ENCODE measurements at places on chromosomes 2 and 18. TPM values are rescaled to one million over a fixed set of nuclear protein-coding genes. Genes with fewer than 3 reads are reported as not detected.

GRCh38 chr18:55275039-55275901 lies 312.7 kb downstream of the TCF4 start:
- peak; percentile 52 for DNase-seq

GRCh38 chr18:74414953-74415515 lies 42.1 kb downstream of the DIPK1C start:
- no peak for DNase-seq

- DNase-seq: no peak
Observed at GRCh38 chr18:32025744-32026143, 7.1 kb downstream of the RNF125 start.

DNA sequence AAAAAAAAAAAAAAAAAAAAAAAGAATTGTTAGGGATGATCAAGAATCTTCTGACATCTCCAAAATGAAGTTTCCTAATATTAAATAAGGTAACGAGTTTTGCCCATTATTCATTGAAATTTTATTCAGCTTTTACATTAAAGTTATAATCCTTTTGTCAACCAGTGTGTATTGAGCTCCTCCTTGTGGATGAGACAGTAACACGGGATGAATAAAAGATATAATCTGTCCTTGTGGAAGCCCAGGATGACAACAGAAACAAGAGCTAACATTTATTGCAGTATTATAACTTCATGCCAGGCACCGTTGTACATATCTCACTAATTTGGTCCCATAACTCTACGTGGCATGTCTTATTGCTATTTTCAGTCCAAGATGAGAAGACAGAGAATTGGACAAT lies 33.4 kb upstream of the SERPINB7 start:
- DNase-seq: no peak

GRCh38 chr2:111923276-111923804 lies 24.9 kb downstream of the MERTK start:
- no peak for DNase-seq

DNA sequence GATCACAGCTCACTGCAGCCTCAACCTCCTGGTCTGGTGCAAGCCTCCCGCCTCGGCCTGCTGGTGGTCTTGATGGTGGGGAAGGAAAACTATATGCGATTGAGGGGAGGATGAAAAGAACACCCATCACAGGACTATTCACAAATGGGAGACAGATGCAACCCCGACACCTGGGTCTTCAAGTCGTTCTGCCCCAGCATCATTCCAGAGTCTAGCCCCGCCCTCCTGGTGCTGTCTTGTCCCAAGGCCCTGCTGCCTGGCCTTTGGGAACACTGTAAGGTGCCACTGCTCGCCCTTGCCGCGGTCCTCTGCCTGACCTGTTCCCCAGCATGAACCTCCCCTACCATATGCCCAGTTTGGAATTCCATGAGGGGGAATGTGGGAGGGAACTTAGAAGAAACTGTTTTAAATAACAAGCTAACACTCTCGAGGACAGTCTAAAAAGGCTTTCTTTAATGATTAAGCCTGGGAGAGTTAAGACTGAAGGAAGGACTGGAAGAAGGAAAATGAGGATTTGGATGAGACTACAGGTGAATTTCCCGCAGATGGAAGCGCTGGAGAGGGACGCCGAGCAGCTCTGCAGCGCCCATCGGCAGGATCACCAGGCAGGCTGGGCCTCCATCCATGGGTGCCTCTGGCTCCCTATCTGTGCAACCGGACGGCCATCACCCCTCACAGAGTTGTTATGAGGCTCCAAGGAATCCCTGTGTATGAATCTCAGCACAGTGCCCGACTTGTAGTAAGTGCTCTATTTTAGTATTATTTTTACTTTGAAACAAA lies 75.0 kb downstream of the MEX3C start:
- no peak for DNase-seq

GRCh38 chr2:197497326-197497725 lies 2.3 kb downstream of the HSPD1 start:
- no peak for DNase-seq

DNA sequence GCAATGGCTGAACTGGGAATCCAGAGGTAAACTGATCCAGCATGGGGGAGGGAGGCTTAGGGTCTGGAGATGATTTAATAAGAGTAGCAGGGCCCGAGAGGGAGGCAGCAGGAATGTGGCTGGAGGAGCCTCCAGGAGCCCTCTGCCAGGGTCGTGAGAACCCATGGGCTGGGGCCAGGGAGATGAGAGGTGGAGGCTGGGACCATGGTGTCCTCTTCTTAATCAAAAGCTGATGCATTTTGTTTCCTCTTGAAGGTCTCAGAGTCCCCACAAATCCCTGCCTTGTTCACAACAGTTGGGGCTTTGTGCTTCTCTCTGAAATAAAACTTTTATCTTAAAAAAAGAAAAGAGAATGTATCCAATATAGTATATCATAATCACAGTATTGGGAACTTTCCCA lies 123.7 kb upstream of the ZNF516 start:
- no peak for DNase-seq

The MAP3K19 gene
- not detected for total RNA-seq

The HES6 gene
- total RNA-seq: 14.3 TPM

The DLGAP1 gene
- total RNA-seq: 0.07 TPM
